Left cardiac atrium (tissue), 4 donors: ENCODE measurements at places on chromosomes 2 and 18. TPM values are rescaled to one million over a fixed set of nuclear protein-coding genes. Genes with fewer than 3 reads are reported as not detected.

Gene XDH
- 0.03 TPM for total RNA-seq

Gene SYT4
- total RNA-seq, result 2.4 TPM

Gene VSNL1
- 26.6 TPM for total RNA-seq

Gene UCN
- 1.2 TPM for total RNA-seq

Gene WNT10A
- 0.52 TPM for total RNA-seq

Gene EPB41L3
- total RNA-seq, result 28.0 TPM

Gene CPLX4
- not detected for total RNA-seq

Gene TCF7L1
- total RNA-seq, result 17.1 TPM

Gene PRKAG3
- total RNA-seq, result 0.18 TPM

Gene SLC16A14
- total RNA-seq, result 3.1 TPM

GRCh38 chr2:72929010-72929409, 11.7 kb downstream of the EMX1 start:
- no peak for DNase-seq

GRCh38 chr2:45212953-45213635, 203.8 kb upstream of the SIX2 start:
- no peak for DNase-seq

DNA sequence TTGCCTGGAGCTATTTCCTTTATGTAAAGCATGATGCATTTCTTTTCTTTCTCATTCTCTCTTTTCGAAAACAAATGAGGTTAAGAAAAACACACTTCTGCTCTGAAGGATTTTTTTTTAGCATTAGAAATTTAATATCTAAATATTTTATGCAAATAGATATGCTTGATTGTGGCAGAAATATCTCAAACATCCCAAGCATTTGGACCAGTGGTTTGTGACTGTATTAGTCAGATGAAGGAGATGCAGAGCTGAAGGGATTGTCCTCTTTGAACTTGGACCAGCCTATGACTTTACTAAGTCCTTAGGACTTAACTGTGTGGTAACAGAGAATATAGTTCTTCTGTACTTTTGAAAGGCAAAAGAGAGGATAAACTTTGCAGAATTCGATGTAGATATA, 335.9 kb upstream of the NT5C1B start:
- no peak for DNase-seq

DNA sequence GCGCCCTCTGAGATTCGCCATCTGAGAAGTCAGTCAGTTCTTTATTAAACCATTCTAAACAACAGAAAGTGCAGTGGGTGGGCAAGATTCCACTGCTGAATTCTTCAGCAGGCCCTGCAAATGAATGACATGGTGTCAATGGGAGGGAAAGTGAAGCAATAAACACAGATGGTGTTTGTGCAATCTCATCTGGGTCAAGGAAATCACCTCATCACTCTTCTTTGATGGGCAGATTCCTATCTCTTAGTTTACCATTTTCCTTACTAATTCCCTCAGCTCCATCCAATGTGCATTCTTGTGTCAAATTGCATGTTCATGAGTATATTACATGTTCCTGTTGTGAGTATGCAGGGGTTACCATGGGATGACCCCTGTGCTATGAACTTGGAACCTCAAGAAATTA, 100.7 kb upstream of the CYP1B1 start:
- no peak for DNase-seq

- DNase-seq, result no peak
Measured at GRCh38 chr18:3758531-3758930, 308.6 kb downstream of the TGIF1 start.

- no peak for DNase-seq
Measured at GRCh38 chr2:232795920-232796319, 19.6 kb upstream of the KCNJ13 start.

DNA sequence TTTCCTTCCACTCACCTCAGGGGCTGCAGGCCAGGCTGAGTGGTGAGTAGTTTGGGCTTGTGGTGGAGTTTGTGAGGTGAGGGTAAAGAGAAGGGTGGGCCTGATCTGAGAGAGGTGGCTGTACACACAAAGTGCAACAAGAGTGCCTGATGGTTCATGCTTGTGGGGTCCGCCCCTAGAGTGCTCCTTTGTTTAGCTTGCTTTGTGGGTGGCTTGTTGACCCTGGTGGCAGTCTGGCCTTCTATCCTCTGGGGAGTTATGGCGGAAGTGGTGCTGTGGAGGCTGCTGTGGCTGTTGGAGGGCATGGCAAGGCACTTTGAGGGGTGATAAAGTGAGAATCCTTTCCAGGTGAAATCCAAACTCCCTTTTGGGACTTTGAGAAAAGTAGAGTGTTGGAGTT, 10.6 kb downstream of the UBE2F start:
- no peak for DNase-seq

DNA sequence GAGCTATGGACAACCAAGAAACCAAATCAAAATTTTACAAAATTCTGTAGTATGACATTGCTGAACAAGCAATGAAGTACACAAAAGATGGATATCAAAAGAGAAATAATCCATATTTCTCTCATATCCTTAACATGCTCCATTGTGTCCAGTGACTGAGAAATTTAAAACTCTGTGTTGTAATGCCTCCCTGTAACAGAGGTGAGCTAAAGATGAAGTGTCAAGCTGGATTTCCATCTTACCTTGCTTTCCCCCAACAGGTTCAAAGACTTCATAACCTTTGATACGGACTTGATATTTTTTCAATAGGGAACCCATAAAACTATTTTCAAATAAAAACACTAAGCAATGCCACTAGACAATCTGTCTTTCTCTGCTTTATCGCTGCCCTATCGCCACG, 95.7 kb upstream of the SERTAD2 start:
- DNase-seq, result no peak

DNA sequence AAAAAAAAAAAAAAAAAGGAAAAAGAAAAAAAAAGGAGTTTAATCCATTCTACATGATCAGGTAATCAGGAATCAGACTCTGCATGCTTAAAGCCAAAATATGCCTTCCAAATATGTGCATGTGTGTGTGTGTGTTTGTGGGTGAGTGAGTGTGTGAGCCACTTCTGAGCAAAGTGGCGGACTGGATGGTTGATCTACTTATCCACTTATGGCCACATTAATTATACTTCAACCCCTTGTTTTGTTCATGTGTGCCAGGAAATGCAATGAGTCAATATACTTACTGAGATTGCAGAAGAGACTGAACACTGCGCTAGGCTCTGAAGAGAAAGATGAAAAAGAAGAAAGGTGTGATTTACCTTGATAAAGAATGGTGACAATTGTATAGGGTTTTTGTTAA, 586.5 kb upstream of the NXPH2 start:
- no peak for DNase-seq

DNA sequence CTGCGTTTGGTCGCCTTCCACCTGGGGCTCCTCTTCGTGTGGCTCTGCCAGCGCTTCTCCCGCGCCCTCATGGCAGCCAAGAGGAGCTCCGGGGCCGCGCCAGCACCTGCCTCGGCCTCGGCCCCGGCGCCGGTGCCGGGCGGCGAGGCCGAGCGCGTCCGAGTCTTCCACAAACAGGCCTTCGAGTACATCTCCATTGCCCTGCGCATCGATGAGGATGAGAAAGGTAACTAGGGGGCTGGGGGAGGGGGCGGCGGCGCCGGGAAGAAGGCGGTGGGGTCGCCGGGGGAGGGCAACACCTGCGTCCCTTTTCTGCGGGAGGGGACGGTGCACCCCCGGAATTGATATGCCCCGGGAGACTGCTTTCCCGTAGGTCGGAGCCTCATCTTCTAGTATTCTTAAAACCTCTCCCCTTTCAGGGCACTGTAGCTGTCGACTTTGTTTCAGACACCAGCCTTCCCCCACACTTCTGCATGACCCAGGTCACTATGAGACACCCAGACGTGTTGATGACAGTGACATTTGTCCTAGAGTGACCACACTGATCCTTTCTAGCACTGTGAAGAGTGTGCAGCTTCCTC, 755 bp downstream of the SPAST start:
- no peak for DNase-seq

- DNase-seq, result no peak
Measured at GRCh38 chr2:146661473-146662096, 1183.2 kb upstream of the ACVR2A start.

DNA sequence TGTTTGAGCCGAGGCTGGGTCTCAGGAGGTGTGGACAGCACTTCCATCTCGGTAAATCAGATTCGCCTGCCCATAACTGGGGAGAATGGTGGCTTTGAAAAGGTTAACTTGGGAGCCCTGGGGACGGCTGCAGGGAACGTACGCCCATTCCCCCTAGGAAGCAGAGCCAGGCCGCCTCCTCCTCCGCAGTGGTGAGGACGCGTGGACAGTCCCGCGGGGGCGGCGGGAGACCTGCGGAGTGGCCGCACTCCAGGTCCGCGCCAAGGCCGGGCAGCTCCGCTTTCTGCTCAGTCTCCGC, 845 bp upstream of the MYCN start:
- peak; percentile 69 for DNase-seq

DNA sequence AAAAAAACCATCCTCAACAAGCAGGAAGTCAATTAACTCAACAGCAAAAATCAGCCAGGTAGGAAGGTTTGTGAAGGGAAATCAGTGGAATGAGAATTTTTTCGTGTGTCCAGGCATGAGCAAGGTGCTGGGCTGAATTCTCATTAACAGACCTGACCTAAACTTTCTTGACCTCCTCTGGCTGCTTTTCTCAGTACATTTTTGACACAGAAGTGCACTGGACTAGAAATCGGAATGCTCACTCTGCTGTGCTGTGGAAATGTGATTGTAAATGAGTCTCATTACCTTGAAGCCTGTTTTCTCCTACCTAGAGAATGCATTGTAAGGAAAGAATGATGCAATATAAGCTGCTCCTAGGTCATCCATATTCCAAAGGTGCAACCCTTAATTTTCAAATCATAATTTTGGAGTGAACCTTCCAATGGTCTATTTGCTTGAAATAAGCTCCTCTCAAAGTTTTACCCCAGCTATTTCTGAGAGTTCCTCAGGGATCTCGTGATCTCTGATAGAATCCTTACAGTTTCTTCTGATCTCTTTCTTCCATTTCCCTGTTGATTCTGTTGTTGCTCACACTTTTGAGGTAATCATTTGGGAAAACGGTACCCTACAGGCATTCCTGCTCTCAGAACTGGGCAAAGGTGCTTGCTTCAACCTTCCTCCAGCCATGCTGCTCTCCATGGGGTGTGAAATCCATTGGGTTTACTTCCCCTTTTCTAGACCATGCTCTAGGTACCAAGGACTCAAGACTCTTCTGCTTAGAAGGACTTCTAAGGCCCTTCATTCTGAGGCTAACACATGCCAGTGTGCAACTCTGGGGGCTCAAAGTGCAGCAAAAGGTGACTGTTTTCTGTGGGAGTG, 104.9 kb upstream of the ITPRID2 start:
- DNase-seq, result no peak

DNA sequence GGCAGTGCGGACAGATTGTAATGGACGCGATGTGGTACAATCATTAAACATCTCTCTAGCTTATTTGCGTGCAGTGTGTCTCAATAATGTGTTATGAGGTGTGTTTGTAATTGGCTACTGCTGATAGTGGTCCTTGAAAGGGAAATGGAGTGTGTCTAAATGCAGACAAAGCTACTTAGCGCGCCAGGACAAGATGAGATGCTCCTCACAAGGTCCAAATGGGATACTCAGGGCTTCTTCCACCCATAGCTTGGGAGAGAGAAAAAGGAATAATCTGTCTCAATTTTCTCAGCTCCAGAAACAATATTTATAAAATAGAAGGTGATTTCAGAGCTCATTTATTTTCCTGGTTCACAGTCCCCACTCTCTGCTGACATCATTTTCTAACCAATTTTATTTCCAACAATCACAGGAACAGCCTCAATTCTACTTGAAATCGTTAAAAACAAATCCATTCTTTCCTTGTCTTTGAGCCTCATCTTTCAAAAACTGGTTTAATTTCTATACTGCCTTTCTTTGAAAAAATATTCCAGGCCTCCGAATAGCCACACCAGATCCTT, 28.5 kb downstream of the GALNT14 start:
- no peak for DNase-seq

DNA sequence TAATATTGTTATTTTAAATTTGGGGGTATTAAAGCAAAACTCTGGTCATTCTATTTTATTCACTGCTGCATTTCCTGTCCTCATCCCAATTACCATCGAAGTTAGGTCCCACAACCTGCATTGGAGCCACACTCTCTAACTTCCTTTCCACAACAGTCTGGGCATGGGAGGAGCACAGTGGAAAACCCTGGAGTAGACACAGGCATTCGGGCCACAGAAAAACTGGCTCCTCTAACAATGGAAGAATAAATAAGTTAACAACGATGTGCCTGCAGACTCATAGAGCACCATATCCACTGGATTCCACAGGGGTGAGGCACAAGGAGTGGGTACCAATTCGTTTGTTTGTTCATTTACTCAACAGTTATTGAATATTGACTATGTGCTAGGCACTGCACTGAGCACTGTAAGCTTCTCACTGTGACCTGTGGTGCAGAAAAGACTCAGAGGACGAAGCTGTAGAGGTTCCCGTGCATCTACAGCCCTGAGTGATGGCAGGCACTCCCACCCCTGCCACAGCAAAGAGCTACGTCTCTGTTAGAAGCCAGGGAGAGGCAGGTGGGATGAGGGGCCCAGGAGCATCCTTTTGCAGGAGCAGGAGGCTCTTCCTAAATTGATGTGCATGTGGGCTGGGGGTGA, 154.2 kb upstream of the PGAP1 start:
- no peak for DNase-seq

DNA sequence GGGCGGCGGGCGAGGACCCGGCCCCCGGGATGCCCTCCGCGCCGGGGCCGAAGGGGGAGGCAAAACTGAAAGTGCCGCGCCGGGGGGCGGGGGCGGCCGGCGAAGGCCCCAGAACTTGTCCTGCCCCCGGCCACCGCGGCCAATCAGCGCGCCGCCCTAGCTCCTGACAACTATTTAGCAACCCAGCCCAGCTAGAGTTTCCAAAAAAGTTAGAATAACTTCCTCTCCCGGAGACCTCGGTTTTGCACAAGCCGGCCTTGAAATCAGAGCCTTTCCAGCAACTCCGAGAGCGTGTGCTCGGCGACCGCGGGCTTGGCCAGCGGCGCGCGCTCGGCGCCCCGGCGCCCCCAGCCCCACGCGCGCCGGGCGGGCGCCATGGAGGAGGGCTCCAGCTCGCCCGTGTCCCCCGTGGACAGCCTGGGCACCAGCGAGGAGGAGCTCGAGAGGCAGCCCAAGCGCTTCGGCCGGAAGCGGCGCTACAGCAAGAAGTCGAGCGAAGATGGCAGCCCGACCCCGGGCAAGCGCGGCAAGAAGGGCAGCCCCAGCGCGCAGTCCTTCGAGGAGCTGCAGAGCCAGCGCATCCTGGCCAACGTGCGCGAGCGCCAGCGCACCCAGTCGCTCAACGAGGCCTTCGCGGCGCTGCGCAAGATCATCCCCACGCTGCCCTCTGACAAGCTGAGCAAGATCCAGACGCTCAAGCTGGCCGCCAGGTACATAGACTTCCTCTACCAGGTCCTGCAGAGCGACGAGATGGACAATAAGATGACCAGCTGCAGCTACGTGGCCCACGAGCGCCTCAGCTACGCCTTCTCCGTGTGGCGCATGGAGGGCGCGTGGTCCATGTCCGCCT, at the start of gene TWIST2:
Gene TWIST2 (plus strand): TSS at position 245 of the 850 bp plus-strand sequence. CDS start 131 bp downstream, at position 376.
- DNase-seq, result peak; percentile 88

- no peak for DNase-seq
Measured at GRCh38 chr18:24862201-24862816, 401.9 kb downstream of the HRH4 start.

DNA sequence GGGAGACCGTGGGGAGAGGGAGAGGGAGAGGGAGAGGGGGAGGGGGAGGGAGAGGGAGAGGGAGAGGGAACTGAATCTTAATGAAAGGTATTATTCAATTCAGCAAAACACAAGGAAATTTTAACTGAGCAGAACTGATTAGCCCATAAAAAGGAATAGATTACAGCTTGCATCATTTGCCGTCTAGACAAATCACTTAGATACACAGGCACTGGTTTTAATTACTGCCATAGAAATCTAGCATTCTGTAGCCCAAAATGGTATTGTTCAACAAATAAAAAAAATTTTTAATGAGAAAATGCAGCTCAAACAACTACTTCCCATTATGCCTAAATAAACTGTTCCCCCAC, 7.9 kb upstream of the KCNF1 start:
- no peak for DNase-seq

GRCh38 chr2:220756653-220757052, 815.5 kb downstream of the EPHA4 start:
- DNase-seq, result no peak
